ENCODE measurements at places on chromosomes 13 and 19.

DNA sequence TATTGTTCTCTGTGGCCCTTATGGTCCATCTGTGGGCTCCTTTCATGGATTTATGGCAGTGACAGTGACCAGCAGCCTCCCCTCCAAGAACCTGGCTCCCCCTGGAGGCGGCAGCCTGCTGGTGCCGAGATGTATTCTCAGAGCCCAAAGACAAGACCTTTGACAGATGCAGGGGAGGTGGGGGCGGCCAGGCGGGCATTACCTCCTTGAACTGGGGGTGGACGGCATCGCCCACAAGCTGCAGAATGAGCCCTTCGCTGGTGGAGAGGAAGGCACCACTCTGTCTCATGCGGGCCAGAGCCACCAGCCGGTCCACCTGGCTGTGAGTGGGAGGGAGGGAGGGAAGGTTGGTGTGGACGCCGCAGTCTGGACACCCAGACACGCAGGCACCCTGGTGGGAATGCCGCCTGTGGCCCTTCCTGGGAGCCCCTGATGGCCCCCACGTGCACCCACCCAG lies 6.6 kb downstream of the ISOC2 start:
- no peak for DNase-seq

DNA sequence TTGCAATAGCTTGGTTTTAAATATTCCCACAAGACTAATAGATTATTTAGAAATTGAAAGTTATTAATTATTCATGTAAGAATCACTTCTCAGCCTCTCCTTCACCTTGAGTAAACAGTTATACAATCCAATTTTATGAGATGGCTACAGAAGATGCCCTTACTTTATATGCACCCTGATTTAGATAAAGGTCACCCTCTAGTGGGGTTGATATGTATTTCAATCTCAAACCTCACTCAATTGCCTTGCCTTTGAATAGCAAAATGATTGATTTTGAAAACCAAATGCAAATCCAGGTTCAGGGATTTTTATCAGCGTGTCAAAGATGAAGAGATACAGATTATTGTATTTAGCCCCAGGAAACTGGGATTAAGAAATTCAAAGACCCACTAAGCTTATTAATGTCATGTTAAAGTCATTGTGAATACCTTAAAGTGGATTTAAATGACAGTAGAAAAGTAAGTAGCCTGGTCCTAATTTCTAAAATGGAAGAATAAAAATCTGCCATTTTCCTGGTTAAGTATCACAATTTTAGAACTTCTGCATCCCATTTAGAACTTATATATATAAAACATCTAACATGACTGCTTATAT lies 305.1 kb downstream of the ITGBL1 start:
- peak; percentile 43 for DNase-seq

GRCh38 chr19:35868172-35868822 lies at the start of gene APLP1:
Gene APLP1 (plus strand): TSS chr19:35868574. CDS start chr19:35868637, 63 bp downstream.
- DNase-seq = no peak

DNA sequence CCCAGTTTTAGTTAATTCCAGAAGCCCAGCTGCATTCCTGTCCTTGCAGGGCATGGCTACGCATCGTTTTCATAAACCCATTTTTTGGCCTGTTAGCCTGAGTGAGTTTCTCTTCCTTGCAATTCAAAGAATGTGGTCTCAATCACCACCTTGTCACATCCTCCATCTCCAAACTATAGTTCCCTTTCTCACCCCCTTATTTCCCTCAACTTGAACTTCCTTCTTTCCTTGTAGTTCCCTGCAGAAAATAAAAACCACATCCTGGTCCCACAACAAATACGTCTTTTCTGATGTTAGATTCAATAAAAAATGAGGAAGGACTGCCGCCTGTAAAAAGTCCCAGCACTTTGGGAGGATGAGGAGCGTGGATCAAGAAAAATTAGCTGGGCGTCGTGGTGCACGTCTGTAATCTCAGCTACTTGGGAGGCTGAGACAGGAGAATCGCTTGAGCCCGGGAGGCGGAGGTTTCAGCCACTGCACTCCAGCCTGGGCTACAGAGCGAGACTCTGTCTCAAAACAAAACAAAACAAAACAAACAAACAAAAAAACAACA lies 13.2 kb downstream of the ADGRE3 start:
- DNase-seq = no peak

DNA sequence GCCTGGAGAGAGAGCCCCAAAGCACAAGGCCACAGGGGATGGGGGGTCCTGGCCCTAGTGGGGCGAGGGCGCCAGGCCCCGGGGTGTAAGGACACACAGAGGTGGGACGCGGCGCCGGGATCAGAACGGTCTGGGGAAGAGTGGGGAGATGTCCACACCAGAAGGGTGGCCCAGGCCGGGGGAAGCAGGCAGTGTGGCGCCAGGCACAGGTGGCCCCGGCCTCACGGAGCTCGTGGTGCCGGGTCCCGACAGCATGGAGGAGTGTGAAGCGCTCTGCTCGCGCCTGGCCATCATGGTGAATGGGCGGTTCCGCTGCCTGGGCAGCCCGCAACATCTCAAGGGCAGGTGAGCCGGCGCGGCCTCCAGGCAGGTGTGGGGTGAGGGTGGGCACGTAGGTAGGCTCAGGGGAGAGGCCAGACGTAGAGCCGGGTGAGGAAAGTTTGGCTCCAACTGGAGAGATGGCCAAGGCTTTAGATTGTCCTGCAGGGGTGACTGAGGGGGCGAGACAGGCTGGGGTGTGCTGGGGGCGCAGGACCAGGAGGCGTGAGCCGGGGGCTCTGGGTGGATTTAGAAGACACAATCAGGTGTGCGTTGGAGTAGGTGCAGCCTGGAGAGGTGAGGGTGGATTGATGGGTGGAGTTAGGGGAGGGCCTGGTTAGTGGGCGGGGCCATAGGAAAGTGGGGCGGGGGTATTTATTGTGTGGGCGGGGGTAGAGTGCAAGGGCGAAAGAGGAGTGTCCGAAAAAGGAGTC lies 2.9 kb upstream of the ARHGAP45 start:
- no peak for DNase-seq

DNA sequence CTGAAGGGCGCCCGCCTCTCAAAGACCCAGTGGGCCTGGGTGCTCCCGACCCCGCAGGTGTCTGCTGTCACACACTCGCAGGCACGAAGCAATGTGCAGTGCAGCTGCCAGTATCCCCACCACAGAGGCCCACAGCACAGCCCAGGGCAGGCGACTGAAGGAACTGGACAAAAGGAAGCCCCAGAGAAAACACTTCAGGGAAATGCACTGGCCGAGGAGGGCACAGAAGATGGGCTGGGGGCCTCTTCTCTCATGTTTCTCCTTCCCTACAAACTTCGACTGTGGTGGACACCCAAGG lies 10.0 kb downstream of the AKAP8 start:
- no peak for DNase-seq

DNA sequence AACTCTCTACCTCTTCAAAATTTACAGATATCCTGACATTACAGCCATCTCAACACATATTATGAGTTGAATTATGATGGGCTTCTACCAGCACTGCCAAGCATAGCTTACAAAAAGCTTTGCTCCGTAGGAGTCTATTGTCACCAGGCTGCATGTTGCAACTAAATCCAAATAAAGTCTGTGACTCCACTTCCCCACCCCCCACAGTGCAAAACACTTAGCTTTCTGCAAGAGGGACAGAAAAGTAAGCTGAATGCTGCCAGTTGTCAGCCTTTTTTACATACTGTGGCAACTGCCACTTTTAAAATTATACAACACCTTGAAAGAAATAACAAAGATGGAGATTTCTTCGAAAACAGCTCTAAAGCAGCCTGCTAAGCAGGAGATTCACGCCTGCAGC lies 189.1 kb downstream of the FGF14 start:
- DNase-seq = no peak

DNA sequence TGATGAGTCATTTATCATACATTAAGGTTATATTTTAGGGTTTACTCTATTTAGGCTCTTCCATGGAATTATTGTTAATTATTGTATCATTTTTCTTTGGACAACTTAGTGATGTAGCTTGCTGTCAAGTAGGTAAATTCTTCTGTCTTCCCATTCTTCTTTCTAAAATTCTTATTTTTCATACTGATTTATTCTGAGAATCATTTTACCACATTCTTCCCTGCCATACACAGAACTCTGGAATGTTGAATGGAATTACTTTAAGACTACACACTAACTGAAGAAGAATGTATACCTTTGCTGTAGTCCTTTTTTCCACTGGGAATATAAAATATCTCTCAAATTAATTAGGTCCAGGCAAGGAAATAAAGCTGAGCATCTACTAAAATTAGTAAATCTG lies 24.5 kb upstream of the SLC7A1 start:
- DNase-seq = no peak

GRCh38 chr19:58311345-58311865 lies 6.2 kb downstream of the ERVK3-1 start:
- DNase-seq = no peak

GRCh38 chr13:97781891-97782305 lies 171.6 kb upstream of the IPO5 start:
- DNase-seq = no peak

All from NCI-H187 treated with DMSO at 0.1 percent for 48 hours (cell line).